Renal pelvis (tissue), 12 donors: ENCODE measurements at places on chromosomes 11 and 22.

DNA sequence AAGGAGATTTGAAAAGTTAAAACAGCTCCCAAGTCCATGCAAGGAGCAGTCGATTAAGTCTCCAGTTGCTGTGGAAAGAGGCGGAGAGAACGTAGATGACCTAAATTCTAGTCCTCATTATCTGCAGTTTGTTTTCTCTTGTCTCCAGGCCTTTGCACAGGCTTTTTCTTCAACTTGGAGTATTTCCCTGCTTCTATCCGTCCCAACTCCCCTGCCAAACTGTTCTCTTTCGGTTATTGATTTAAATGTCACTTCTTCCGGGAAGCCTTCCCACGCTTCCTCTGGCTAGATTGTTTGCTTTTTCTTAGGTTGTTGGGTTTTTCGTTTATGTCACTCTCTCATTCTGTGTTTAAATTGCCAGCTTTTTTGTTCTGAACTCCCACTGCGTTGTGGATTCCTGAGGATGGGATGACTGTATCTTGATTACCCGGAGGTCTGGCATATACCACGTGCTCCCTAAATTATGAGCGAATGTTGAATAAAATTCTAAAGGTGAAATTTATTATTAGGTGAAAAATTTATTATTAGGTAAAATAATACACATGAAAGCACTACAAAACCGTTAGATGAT lies 463 bp downstream of the TMEM126B start:
- DNase-seq, result no peak

GRCh38 chr11:35355102-35355749 lies 64.1 kb downstream of the SLC1A2 start:
- no peak for DNase-seq

- DNase-seq, result no peak
These were observed 140.8 kb downstream of the PKNOX2 start for GRCh38 chr11:125305345-125305744.

- DNase-seq, result no peak
These were observed 57.3 kb upstream of the SYT13 start for GRCh38 chr11:45343444-45343843.

DNA sequence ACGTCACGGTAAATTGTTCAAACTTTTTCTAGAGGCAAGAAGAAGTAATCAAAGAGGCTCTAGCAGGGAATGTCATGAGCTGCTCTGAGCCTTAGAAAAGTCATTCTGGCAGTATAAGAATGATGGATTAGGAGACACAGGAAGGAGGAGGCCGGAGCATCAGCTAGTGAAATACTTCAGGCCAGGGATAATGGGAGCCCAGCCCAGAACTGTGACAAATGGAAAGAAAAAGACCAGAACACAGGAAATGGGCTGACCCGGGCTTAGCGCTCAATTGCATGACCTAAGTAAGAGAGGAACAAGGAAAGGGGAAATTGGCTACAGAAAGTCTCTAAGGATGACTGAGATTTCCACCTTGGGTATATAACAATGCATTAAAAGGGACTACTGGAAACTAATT lies 108.6 kb downstream of the LARGE1 start:
- DNase-seq, result no peak

DNA sequence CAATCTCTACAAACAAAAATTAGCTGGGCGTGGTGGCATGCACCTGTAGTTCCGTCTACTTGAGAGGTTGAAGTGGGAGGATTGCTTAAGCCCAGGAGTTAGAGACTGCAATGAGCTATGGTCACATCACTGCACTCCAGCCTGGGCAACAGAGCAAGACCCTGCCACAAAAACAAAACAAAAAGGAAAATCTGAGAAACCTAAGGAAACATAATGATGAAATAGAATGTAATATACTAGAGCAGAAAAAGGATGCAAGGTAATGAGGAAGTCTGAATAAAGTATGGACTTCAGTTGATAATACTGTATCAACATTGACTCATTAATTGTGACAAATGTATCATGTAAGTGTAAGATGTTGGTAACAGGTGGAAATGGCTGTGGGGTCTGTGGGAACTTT lies 8.1 kb downstream of the NPAS4 start:
- no peak for DNase-seq

GRCh38 chr11:95011376-95011775 lies 13.7 kb upstream of the KDM4E start:
- no peak for DNase-seq

DNA sequence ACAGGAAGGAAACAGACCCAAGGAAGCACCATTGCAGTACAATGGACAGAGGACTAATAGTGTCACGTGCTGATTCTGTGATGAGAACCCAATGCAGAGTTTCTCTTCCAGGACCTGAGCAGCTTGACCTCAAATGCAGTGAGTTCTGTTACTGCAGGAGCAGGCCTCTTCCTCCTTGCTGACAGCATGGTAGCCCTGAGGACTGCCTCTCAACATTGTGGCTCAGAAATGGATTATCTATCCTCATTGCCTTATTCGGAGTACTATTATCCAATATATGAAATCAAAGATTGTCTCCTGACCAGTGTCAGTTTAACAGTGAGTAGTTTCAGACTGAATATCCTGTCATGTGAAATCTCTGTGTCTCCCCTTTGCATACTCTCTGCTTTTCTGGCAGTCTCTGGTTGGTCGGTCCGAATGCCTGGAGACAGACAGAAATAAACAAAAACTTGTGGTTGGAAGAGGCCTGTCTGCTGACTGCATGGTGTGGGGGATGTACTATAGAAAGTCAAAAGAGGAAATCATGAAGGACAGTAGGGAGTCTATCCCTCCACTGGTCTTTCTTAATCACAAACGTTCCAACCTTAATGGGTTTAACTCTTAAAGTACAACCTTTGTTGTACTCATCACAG lies 6.9 kb upstream of the MS4A14 start:
- no peak for DNase-seq

DNA sequence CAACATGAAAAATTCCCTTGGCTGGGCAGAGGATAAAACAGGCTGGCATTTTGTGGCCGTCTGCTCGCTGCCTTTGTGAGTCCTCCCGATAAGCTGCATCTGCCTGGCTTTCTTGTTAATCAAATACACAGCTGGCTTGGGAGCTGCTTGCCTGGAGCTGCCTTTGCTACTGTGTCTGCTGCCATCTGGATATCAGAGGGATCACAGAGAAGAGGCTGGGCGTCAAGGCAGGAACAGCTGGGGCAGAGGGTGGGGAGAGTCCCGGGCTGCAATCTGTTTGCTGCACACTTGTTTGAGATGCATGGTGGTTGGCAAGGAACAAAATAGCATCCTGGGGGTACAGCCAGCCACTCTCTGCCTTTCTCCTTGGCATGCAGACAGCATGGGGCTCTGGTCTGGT lies 36.0 kb downstream of the COMMD9 start:
- DNase-seq, result no peak

DNA sequence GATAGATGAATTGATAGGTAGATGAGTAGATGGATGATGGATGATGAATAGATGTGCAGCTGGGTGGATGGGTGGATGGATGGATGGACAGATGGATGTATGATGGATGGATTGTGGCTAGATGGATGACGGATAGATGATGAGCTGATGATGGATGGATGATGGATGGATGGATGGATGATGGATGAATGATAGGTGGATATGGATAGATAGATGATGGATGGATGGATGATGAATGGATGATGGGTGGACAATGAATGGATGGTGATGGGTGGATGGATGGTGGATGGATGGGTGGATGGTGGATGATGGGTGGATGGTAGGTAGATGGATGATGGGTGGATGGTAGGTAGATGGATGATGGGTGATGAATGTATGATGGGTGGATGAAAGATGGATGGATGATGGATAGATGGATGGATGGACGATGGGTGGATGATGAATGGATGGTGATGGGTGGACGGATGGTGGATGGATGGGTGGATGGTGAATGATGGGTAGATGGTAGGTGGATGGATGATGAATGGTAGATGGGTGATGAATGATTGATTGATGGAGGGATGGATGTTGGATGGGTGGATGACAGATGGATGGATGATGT lies 1261.7 kb downstream of the BRD1 start:
- no peak for DNase-seq

GRCh38 chr11:111720801-111721494 lies 45.2 kb downstream of the PPP2R1B start:
- no peak for DNase-seq

DNA sequence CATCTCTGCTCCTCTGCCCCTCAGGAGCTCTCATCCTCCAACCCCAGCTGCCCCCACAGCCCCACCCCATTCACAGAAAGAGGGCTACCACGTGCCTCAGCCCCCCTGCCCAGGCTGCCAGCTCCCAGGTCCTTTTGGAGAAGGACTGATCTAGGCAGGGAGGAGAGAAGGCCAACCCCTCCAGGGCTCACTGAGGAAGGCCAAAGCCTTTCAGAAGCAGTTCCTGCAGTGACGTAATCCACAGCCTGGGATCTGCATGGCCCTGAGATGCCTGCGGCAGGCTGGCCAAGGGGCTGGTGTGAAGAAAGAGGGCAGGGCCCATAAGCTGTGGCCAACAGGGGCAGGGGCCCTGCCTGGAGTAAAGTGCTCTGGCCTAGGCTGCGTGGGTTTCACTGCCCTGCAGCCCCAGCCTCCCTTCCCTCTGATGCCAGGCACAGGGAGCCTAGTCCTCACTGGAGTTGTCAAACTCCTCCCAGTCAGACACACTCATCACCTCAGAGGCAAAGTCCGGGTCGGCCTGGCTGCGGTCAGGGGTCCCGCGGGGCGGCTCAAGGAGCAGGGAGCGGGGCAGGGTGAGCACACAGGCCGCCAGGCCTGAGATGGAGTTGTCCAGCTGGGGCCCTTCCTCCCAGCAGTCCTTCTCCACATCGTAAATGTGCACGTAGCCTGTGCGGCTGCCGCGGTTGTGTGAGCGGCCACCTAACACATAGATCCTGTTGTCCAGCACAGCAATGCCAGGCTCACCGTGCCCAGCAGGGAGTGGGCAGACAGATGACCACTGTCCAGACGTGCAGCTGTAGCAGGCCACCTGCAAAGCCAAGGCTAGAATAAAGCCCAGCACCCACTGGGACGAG lies 4.2 kb upstream of the SCARF2 start:
- DNase-seq, result no peak

GRCh38 chr11:20310137-20310536 lies 53.4 kb upstream of the HTATIP2 start:
- no peak for DNase-seq

DNA sequence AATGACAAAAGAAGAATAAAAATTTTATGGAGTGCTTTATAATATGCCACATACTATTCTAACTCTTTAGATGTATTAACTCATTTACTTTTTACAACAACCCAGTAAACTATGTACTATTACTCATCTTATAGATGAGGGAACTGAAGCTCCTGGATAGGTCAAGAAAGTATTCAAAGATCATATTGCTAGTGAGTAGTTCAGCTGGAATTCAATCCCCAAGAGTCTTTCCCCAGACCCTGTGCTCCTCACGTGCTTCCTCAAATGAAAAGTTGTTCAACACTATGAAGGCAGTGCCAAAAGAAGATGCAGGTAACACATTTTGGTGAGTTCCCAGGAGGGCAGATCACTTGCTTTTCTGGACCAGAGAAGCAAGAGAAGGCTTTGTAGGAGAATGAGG lies 46.8 kb downstream of the BTG4 start:
- no peak for DNase-seq

- no peak for DNase-seq
These were observed 2.1 kb upstream of the MTFP1 start for GRCh38 chr22:30423301-30423958.

DNA sequence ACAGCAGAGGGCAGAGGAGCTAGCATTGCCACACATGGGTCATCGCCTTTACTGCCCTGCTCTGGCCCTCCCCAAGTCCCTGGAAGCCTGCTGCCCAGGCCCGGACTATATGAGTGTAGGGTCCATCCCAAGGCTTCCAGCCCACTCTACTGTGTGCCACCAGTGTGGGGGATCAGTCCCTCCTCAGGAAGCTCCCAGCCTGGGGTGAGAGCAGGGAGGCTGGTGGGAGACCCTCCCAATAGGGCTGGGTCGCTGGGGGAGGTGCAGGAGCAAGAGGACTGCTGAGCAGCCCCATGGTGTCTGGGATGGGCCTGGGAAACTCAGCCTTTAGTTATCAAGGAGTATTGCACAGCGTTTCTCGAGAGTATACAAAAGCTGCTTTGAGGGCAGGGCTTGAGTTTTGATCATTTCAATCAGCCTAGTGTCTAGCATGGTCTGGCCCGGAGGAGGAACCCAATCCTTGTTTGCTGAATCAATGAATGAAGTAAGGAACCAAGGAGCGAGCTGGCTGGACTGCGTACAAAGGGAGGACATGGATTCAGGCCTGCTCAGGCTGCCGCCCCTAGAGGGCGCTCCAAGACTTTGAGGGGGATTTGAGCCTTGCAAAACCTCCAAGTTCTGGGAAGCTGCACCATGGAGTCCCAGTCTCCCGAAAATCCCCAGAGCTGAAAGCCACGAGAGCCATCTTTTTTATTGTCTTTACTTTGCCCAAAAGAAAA lies 89.0 kb upstream of the PARVA start:
- peak; percentile 83 for DNase-seq

GRCh38 chr11:36620246-36620645 lies 22.2 kb upstream of the RAG2 start:
- no peak for DNase-seq

DNA sequence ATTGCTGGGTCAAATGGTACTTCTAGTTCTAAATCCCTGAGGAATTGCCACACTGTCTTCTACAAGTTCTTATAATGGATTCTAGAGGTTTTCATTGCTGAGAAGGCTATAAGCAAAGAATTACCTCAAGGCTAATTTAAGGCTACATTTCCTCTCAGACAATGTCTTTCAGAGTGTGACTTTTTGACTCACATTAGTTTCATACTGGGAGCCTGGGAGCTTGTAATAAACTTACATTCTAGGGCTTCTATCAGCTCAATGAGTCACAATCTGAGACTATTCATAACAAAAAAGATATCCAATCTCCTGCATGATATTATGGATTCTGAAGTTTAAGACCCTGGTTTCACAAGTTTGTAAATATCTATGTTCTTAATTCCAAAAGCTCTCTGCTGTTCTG lies 408.7 kb downstream of the LRRC4C start:
- DNase-seq, result no peak

DNA sequence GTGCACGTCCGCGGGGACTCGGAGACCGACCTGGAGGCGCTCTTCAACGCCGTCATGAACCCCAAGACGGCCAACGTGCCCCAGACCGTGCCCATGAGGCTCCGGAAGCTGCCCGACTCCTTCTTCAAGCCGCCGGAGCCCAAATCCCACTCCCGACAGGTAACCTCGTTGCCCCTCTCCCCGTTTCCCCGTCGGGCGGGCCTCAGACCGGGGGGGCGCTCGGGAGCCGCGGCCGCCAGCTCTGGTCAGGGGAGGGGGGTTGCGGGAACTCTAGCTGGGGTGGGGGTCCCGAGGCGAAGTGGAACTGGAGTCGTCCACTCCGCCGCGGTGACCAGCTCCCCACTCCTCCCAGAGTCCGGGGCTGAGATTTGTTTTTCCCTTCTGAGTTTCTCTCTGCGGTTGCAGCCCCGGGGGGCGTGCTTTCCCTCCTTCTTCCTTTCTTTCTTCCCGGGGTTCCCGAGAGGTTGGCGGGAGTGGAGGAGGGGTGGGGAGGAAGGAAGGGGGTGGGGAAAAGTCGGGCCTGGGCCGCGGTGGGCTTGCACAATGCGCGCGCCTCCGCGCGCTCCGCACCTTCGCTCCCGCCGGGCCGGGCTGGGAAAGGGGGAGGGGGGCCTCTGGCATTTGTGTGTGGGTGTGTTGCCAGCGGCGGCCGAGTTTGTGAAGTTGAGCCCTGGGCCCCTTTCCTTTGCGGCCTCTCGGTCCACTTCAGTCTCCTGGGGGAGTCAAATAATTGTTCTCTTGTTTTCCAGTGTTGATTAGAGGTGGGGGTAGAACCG lies 952 bp downstream of the YAP1 start:
- DNase-seq, result peak; percentile 91
